Uterus (tissue), 4 donors: ENCODE measurements at places on chromosomes 16 and 17.

- peak; percentile 50 for DNase-seq
Observed at GRCh38 chr17:42050393-42051012, at the start of gene C17orf113. C17orf113 (minus strand) TSS chr17:42050601; CDS start chr17:42043376, 7,225 bp downstream.

DNA sequence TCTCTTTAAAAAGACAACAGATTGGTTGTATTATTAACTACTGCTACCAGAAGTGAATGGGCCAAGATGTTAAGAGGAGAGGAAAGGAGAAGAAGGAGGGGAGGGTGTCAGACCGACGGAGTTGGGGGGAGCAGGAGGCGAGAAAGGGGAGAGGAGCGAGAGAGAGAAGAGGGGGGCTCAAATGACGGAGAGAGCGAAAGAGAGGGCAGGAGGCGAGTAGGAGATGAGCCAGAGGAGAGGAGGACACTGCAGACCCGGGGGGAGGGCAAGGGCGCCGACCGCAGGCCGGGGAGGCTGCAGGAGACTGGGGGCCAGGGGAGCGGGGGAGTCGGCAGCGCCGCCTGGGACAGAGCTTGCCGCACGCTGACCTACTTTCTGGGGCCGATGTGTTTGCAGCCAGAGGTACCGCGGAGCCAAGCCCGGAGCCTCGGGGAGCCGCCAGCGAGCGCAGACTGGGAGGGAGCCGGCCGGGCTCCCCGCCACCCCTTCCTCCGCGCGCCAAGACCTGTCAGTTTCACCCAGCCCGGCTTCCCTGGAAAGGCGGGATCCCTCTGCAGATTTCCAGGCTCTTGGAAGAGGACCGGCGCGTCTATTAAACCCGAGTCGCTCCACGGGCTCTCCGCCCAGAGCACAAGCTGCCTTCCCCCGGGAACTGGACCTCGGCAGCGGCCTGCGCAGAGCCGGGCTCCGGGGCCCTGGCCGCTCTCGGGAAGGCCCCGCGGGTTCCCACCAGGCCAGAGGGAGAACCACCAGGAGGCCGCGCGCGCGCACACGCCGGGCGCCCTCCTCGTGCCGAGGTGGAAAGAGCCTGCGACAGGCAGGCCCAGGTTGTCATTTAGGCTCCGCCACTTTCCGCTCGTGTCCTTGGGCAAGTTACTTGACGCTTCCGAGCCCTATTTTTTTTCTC is 74.6 kb downstream of the CMC2 start:
- peak; percentile 90 for DNase-seq

DNA sequence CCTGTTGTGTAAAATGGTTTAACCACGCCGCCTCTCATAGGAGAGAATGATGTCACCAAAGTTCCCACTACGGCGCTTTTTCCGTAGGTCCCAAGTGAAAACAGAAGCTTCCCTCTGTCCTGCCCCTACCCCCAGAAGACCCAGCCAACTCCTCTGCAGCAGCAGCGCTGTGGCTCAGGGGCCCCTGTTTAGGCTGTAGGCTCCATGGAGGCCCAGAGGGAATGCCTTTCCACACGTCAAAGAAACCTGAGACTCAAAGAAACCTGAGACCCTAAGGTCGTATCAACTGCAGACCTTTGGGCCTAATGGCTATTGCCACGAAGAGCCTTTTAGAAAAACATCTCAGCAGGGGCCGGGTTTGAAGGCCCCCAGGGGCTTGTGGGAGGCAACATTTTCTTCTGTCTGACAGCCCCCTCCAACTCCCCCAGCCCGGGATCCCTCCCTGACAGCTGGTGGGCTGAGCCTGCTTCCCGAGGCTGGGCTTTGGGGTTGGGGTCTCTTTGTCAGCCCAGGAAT is 43.1 kb upstream of the MEAK7 start:
- DNase-seq: no peak

DNA sequence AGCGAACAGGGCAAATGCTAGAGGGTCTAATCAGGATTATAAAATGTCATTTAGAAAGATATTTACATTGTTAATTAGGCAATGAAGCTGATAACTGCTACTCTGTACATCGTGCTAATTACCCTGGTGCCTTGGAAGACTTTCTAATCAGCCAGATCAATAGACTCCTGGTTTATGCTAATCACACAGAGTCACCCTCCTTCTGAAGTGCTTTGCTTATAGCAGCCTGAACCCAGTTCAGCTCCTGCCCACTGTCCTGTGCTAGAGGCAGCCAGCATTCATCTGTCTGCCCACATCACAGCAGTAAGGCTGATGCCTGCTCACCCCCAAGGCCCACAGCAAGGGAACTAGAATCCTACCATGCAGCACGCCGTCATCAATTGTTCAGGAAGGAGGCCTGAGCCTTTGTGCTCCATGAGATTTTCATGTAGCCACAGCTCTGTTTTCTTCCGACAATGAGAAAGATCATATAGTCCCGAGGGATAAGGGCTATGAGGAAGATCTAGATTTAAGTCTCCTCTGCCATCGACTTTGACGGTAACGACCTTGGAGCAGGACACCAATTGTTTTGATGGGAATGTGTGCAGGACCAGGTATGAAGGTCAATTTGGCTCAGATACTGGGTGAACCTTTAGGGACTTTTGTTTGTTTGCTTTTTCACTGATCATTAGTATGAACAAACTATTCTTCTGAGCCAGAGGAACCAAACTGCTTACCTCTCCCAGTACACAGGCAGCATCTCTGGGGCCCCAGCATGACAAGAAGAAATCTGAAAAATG is 12.5 kb upstream of the LYRM9 start:
- DNase-seq: no peak

DNA sequence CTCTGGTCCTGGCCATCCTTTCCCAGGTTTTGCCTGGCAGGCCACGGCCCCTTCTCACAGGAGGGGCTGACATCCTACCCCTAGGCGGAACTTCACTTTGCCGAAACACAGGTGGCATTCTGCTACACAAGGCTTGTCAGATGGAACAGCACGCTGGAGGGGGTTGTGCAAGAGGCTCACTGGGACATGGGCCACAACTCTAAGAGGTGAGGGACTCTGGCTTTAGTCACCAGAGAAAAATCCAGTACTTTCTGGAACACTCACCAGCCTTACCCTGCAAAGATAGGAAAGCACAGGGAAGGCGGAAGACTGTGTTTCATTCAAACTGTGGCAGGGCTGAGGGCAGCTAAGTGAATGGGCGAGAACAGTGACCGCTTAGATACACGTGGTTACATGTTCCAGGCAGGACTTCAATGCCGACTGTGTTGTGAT is 18.3 kb downstream of the CDC42EP4 start:
- peak; percentile 78 for DNase-seq

DNA sequence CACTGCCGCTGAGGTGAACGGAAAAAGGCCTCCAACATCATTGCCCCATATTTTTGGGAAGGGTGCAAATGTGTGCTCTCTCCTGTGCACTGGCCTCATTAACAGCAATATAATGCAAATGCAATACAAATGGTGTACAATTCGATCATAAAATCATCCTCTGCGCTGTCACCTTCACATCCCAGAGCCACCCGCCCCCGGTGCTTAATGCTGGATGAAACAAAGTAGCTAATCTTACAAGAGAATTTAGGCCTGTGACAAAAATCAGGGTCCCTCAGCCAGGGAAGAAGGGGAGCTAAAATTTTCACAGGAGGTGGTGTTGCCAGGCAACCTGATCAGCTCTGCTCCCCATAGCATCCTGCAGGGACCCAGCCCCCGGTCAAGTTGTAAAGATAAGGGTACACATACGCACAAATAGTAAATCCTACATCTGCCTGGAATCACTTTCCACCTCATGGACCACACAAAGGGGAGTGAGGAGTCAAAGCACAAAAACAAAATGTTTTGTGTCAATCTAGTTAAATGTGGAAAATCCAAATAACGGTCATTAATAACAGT is 3.0 kb downstream of the TBC1D16 start:
- DNase-seq: no peak

DNA sequence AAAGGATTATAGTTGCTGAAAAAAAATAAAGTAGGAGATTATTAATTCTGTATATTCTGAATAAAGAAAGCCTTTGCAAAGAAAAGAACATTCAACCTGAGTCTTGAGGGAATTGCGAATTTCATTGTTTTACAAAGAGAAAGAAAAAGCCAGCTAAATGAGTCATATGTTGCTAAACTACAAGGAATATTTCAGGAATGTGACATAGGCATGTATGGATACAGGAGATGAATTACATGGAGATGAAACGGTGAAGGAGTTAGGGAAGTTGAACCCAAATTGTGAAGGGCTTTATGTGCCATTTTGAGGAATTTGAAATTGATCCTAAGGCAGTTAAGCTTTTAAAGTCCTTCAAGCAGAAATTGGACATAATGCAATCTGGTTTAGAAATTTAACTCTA is 177.3 kb upstream of the RBL2 start:
- DNase-seq: no peak

DNA sequence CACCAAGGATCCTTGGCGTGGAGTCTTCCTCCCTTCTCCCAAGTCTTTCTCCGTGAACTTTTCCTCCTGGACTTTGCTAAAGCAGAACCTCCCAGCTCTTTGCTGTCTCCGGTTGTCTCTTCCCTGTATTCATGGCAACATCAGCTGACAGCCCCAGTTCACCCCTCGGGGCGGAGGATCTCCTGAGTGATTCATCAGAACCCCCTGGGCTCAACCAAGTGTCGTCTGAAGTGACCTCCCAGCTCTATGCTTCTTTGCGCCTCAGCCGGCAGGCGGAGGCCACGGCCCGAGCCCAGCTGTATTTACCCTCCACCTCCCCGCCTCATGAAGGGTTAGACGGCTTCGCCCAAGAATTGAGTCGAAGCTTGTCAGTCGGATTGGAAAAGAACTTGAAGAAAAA is 943 bp downstream of the CNTROB start:
- DNase-seq: peak; percentile 45

- DNase-seq: no peak
Observed at GRCh38 chr16:55021595-55022475, 91.2 kb downstream of the IRX5 start.

- peak; percentile 40 for DNase-seq
Observed at GRCh38 chr16:49855822-49856671, at the start of gene ZNF423. ZNF423 (minus strand) TSS chr16:49856112; CDS start chr16:49855774, 338 bp downstream.

GRCh38 chr16:3497771-3498170 is 2.5 kb upstream of the C16orf90 start:
- DNase-seq: no peak

DNA sequence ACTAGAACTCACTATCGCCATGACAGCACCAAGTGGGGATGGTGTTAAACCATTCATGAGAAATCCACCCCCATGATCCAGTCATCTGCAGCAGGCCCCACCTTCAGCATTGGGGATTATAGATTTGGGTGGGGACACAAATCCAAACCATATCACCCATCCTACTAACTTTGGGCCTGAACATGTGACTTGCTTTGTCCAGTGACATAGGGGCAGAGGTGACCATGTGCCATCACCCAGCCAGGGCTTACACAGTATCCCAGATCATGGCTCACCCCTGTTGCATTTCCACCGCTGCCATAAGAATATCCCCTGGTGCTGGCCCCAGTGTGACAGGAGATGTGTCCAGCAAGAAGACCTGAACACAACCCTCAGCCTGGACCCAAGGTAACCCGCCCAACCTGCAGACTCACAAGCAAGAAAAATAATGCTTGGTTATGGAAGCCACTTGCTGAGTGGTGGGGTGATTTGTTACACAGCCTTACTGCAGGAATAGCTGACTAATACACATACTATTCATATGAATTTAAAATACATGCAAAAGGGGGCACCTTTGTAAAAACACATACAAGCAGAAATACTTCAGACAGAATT is 130.9 kb downstream of the GSG1L start:
- DNase-seq: no peak

GRCh38 chr17:42518755-42519545 is 17.1 kb upstream of the NAGLU start:
- DNase-seq: peak; percentile 67

GRCh38 chr16:75535211-75535843 is 581 bp downstream of the CHST5 start:
- no peak for DNase-seq

- no peak for DNase-seq
Observed at GRCh38 chr16:80500961-80501525, 39.8 kb upstream of the DYNLRB2 start.

DNA sequence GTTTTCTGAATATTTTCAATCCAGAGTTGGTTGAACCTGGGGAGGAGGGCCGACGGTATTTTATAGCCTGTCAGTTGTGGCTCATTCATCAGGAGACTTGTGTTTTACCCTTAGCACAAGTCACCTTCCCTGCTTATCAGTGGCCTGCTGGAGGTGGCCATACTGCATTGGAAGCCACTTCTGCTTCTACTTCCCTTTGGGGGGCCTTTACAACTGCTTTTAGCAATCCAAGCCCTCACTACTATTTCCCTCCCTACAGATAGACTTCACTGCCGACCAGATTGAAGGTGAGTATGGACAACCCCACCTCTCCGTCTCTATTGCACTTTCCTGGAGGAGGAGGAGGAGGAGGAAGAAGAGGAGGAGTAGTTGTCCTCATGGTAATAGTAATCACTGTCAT is 4.4 kb downstream of the MYL4 start:
- DNase-seq: no peak

GRCh38 chr17:14165616-14166015 is 71.0 kb downstream of the CDRT15 start:
- DNase-seq: no peak

DNA sequence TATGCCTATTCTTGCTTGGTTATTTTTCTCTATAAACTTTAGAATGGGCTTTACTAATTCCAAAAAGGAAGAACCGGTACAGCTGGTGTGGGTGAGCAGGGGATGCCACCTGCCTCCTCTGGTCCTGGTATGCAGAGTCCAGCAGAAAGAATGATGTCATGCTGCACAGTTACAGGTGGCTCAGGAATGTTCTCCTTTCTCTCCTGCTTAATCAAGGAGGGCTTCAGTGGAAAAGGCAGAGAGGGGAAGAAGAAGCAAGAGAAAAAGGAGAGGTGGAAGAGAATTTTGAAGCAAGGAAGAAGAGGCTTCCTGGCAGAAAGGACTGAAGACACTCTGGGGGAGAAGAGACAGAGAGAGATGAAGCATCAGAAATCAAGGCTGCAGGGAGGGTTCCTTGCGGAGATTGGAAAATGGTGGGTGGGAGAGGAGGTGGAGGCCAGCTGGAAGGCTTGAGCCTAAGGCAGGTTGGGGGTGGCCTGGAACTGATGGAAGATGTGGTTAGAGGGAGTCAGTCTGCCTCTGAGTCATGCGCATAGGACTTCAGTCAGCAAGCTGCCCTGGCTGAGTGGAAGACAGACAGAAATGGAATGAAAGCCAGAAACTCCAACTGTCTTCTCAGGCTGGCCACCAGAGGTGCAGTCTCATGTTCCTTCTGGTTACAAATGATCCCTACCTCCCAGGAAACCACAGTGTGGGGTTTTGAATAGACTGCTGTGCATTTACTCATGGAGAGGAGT is 64.6 kb upstream of the CRHR1 start:
- DNase-seq: no peak

DNA sequence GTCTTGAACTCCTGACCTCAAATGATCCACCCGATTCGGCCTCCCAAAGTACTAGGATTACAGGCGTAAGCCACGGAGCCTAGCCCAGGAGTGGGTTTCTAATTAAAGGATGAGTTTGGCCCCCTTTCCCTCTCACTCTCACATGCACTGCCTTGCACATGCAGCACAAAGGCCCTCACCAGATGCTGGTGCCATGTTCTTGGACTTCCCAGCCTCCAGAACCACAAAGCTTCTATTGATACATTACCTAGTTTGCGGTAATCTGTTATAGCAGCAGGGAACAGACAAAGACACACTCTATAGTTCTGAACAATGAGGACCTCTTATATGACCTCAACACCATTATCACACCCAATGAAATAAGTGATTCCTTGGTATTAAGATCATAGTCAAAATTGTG is 17.9 kb upstream of the ITGAD start:
- DNase-seq: no peak
